Vagina (tissue), 2 donors: ENCODE measurements at places on chromosomes 5 and 9.

- no peak for DNase-seq
Observed at GRCh38 chr9:21154018-21154608, 12.3 kb downstream of the IFNA21 start.

DNA sequence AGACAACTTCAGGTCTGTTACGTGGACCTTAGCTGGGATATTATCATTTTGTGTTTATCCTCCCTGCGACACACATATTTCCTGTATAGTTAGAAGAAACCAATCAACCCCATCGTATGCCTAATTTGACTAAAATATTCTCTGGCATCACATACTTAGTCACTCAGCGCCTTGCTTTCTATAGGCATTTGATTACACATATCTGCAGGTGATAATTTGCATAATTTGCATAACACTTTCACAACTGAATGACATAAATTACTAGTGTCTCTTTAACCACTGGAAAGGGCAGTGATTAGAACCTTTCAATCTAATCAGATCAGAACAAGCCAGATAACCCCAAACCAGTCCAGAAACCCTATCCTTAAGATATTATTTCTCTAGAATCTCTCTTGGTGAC lies 390.2 kb downstream of the TLR4 start:
- no peak for DNase-seq

DNA sequence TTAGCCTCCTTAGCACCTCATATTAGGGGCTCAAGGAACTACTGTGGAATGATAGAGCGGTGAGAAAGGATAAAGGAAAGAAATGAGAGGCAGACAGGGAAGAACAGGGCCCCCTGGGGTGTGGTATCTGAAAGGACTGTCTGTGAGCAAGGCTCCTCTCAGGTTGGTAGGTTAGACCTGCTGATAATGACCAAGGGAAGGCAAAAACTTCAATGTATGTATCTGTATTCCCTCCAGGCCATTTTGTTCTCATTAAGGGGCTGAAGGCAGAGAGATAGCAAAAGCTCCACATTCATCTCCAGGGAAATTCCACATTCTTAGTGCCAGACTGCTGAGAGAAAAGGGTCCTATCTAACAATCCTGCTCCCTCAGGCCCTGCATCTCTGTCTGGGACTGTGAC lies 28.6 kb downstream of the TRIM32 start:
- no peak for DNase-seq

DNA sequence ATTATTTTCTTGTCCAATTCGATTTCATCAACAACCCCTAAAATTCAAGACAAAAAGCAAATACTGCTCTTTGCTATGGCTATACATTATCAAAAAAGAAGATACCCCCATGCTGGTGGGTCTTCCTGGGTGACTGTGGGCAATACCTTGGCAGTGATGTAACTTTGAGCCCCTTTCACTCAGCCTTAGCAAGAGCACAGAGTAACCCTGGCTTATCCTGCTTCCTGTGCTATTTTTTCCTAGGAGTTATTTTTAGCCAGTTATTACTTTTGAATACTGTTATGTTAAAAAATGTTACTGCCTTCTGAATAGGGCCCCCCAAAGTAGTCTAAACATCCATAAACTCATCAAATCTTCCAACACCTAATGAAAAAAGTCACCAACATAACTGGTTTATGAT lies 145.6 kb upstream of the TSLP start:
- DNase-seq: no peak

DNA sequence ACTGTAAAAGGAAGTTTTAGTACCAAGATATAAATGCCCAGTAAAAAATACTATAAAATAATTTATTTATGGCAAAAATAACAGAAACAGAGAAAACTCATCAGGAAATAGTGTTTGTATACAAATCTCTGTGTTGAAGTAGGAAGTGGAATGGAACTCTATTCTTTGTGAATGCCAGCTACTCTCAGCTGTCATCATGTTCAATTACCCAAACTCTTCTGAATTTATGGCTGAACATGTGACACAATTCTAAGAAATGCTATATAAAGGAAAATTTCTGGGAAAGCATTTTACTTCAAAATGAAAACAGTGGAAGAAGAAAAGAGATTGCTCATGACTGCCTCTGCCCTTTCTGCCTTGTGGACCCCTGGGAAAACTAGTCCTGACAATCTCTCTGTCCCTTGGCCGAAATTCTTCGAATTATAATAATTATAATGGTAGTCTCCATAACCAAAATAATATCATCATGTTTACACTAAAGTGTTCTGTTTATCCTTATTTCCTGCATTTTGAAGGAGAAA lies 522.3 kb upstream of the ST8SIA4 start:
- DNase-seq: no peak

DNA sequence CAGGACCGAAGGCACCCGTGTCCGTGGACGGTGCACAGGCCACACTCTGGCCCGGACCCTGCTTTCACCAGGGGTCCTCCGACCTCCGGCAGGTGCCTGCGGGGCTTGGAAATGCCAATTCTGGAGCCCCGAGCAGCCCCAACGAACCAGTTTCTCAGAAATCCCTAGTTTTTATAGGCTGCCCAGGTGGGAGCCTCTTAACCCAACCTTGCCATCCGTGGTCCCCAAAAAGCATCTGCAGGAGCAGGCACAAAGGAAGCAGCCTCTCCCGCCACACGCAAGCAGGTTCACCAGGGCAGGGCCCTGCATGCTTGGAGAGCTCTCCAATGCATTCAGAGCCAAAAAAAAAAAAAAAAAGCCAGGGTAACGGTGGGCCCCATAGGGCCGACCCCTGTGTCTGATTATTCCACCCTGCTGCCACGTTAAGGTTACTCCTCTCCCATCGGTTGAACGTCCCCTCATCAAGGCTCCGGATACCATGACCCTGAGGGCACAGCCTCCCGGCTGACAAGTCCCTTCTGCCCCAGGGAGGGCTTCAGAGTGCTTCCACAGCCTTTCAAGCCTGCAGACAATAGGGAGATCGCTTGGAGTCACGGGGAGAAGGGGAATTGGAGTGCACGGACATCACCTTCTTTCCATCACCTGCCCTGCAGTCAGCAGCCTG lies 796 bp upstream of the TPRN start:
- no peak for DNase-seq

DNA sequence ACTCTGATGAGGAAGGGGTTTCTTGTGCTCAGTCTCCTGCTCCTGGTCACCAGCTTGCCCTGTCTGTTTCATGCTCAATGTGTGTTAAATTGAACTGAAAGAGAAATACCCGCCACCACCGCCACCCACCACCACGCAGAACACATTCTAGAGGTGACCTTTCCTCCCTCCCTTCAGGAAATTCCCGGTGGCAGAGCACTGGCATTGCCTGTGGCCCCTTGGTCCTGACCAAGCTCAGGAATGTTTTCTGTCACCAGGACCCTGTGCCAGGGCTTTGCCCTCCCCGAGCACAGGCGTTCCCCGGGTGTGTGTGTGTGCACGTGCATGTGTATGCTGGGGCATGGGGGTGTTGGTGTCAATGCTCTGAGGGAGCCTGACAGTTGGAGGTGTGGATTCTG lies 10.2 kb upstream of the SLC25A51 start:
- DNase-seq: peak; percentile 83

- no peak for DNase-seq
Observed at GRCh38 chr9:70465904-70466303, 51.4 kb upstream of the KLF9 start.

DNA sequence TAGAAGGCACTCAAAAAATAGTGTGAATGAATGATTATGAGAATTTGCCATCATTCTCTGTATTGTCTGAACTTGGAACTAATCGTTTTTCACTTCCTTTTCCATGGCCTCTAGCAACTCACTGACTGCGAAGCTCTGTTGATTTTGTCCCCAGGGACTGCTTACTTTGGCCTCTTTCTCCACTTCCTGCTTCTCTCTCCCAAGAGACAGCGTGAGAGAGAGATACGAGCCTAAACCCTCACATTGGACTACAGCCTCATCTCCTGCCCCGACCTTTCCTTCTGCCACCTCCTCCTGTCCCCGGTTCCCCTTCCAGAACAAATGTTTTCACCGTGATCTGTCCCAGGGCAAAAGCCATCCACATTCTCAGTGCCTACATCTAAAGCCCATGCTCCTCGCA lies 300.8 kb upstream of the PANK3 start:
- no peak for DNase-seq
